Peyer's patch (tissue), 4 donors: ENCODE measurements at places on chromosomes 1 and 21.
A peak's percentile ranks its signal among the peaks of the same experiment; 100 is the strongest.

- peak; percentile 17 for DNase-seq
Measured at GRCh38 chr21:45290948-45291612, 3.4 kb upstream of the POFUT2 start.

- no peak for DNase-seq
Measured at GRCh38 chr1:84505493-84506001, 639 bp upstream of the SPATA1 start.

DNA sequence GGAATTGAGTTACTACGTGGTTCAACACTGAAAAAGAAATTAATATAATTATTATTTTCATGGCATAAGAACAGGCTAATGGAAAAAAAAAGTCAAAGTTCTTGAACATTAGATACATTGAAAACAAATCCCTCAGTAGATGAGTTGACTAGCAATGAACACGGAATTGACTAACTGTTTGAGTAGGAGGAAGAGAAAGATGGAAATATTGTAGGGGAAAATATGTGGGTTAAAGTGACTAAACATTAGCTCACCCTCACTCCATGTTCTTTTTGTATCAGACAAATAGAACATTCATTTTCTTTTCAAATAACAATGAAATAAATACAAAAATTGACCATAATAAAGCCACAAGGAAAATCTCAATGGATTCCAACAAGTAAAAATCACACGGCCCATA, 84.3 kb downstream of the KCNK2 start:
- no peak for DNase-seq

GRCh38 chr1:91826248-91826647, 59.7 kb downstream of the TGFBR3 start:
- no peak for DNase-seq

DNA sequence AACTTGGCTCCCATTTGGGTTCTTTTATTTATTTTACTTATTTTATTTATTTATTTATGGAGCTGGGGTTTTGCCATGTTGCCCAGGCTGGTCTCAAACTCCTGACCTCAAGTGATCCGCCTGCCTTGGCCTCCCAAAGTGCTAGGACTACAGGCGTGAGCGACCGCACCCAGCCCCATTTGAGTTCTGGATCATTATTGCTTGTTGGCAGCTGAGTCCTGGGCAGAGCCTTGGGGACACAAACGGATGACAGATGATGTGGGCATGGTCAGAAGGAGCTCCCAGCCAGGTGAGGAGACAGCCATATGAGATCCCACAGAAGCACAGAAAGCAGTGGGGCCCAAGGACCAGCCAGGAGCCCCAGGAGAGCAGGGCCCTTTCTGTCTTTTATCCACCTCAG, 254.0 kb downstream of the MATN1 start:
- no peak for DNase-seq

DNA sequence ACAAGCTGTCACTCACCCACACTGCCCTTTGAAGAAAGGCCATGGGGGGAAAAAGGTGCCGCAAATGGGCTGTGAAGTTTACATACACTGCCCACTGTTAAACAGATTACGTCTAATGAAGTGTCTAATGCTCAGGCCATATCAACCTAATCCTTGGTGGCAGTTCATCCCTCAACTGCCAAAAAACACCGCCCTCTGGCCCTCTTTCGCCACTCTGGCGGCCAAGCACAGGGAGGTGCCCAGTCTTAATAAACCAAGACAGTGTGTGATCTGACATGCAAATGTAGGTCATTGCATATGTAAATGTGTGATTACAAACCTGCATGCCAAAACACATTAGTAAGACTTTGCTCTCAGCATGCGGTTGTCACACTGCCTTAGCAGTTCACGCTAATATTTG, 89.5 kb downstream of the NEK7 start:
- no peak for DNase-seq

DNA sequence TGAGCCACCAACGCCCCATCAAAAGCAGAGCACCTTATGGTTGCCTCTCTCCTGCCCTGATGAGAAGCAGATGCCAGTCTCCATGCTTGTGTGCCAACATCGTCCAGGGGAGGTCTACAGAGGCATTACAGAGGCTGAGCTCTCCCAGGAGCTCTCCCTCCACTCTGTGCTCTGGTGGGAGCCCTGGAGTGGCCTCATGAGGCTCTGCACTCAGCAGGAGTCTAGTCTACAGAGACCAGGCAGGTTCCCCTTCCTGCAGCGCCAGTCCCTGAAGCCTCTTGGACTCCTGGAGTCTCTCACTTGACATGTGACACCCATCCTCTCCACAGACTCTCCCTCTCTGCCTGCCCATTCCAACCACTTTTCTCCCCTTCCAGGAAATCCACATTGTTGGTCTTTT, 3.4 kb downstream of the DCST1 start:
- DNase-seq = no peak

- DNase-seq = no peak
Measured at GRCh38 chr1:212670301-212670700, 29.3 kb downstream of the BATF3 start.

DNA sequence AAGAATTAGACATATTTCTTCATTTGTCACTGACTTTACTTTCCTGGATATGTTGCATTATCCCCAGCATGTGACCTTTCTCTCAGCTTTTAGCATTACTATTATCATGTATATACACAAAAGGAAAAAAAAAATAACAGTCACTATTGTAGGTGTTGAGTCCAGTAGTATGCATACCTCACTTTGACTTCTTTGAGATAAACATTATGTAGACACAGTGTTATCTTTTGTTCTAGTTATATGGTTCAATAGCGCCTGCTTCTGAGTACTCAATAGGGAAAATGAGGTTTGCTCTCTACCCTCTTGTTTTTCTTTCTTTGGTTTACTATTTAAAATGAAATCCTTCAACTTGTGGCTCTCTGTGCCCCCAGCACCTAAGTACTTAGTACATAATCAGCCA, 409.6 kb upstream of the PKN2 start:
- no peak for DNase-seq

GRCh38 chr1:41952208-41952607, 33.5 kb upstream of the HIVEP3 start:
- no peak for DNase-seq

- peak; percentile 30 for DNase-seq
Measured at GRCh38 chr21:44578371-44579055, 1.9 kb downstream of the KRTAP10-5 start.

DNA sequence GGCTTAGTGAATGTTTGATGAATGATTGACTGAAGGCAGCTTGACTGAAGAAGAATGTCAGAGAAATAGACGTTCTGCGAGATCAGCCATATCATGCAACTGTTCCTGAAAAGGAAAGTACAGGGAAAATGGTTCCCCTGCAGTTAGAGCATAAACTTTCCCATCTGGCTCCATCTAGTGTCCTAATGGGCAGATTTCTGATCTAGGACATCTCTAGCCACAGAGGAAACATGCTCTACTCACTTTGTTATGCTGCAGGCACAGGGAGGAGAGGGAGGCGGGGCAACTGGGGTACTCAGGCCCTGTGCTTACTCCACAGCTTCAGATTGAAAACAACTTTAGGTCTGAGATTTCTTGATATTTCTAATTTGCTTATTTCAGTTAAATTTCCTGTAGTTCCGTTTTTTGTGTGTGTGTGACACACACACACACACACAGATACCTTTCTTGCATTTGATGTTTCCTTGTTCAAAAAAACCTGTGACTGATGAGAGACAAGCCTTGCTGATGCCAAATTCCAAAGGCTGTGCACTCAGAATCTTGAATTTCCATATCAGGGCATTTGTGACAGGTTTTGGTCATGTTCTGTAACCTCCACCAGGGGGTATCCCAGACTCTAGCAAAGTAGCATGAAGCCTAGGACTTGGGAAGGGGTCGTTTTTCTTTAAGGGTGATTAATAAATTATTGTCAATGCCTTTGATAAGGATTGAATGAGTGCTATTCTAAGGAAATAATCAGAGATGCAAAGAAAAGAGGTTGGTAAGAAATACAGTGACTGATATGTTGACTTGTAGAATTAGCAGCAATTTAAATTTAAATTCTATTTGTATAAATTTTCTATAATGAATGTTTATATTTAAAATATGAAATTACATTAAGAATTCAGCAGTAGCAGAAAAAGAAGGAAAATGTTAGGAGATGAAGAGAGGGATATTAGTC, 139.7 kb upstream of the BEND5 start:
- no peak for DNase-seq

DNA sequence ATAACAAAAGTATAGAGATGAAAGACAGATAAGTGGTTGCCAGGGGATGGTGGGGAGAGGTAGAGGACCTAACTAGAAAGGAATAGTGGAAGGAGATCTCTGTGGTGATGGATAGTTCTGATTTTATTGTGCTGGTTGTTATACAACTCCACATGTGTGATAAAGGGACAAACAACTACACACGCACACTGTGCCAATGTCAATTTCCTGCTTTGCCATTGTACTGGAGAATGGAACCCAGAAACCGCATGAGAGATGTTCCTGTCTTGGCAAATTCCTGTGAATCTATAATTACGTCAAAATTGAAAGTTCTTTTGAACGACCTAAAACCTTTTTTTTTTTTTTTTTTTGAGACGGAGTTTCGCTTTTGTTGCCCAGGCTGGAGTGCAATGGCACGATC, 11.0 kb downstream of the TNFRSF9 start:
- no peak for DNase-seq

DNA sequence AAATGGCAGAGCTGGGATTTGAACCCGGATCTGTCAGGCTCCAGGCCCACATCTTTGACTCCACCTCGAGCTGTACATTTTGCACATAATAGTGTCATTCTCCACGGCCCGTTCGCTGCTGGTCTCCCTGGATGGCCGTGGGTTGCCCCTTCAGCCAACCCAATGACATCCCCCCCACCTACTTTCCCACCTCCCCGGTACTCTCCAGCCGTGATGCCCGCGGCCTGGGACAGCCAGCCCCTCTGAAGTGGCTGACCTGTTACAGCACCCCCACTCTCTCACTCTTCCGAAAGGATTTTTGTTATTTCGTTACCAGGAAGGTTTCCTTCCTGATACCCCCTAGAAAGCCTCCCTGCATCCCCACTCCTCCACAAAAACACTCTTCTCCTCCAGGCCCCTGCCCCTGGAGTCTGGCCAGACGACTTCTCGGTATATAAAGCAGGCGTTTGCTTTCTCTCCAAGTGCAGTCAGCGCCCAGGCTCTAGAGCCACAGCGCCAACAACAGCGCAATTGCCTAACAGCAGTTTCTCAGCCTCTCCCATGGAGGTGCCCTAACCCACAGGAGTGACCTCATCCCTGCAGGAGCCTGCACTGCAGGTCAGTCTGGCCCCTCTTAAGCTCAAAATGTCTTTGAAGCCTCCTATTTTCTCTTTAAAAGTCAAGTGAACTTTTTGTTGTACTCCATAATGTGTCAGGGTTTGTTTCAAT, 14.5 kb upstream of the GJB5 start:
- no peak for DNase-seq

GRCh38 chr1:219159946-219160645, 13.6 kb upstream of the LYPLAL1 start:
- no peak for DNase-seq

GRCh38 chr1:158039380-158039779, 45.9 kb downstream of the KIRREL1 start:
- no peak for DNase-seq

GRCh38 chr21:31686272-31686915, 26.9 kb downstream of the SOD1 start:
- no peak for DNase-seq

DNA sequence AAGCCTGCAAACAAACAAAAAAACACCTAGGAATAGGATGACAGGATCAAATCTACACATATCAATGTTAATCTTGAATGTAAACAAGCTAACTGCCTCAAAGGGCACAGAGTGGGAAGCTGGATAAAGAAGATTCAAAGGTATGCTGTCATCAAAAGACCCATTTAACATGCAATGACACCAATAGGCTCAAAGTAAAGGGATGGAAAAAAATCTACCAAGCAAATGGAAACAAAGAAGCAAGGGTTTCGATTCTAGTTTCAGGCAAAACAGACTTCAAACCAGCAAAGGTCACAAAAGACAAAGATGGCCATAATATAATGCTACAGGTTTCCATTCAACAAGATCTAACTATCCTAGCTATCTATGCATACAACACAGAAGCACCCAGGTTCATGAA, 16.2 kb upstream of the OR2T10 start:
- DNase-seq = no peak

- peak; percentile 65 for DNase-seq
Measured at GRCh38 chr1:206963740-206964139, 6.5 kb downstream of the FCAMR start.

DNA sequence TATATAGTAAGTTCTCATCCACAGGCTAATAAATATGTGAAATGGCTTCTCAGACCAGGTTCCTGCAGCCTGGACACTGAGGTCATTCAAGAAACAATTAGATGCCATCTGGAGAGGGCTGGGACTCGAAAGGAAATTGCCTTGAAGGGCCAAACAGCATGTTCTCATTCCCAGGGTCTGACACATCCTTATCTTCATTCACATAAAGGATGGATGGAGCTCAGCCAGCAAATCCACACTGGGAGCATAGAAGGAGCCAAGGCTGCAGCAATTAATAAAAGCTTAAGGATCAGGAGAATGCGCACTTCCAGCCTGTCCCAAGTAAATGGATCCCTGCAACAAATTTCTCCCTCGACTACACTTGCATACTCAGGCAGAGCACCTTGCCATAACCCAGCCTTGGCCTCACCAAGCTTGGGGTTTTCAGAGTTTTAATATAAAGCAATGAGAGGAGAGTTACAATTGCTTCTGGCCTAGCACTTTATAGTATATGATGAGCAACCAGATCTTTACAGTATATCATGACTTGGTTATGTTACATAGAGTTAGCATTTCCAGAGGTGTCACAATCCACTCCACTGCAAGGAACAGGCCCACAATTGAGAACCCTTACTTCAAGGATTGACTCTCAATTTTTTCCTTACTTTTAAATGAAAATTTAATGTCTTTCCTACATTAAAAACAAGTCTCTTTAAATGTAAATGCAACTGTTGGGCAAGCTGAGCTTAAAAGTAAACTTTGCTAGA, 55.9 kb downstream of the BCAR3 start:
- DNase-seq = no peak

- DNase-seq = no peak
Measured at GRCh38 chr1:76281306-76281705, 206.8 kb downstream of the ST6GALNAC3 start.
